ENCODE measurements at places on chromosomes 11 and 22.

- no peak for DNase-seq
Observed at GRCh38 chr11:9251311-9251710, 13.8 kb downstream of the DENND5A start.

DNA sequence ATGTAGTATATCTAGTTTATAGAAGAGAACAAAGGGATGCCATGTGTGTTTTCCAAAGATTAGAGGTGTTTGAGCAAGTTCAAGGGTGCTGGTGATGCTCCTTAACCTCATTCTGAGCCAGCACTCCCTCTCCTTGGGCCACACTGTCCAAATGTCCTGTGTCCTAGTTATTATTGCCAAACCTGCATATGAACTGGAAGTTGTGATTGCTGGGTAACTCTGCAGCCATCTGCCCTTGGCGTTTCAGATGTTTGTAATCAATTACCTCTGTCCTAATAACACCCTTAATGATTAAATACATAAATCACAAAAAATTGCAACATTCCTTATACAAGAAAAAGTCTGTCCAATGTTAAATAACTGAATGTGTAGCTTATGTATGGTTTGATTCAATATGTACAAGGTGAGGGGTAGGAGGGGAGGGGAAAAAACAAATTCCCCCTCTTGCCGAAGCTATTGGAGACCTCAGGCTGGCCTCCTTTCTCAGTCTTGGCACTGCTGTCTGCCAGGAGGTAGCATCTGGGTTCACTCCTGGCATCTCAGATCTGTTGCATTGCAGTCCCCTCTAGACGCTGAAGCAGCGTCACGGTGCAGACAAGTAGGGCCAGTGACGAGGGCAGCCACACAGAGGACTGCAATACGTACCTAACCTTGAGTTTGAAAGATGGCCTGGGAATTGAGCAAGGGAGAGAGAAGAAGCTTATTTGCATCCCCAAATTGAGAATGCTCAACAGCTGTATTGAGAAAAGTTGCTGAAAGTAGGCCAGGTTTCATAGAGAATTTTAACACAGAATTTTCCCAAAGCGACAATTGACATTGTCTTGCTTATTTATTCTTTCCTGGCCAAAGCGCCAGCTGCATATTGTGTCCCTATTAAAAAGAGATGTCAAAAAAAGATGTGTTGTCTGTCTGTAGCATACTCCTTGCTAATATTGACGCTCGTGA is 89.6 kb upstream of the ARHGAP32 start:
- DNase-seq: no peak

DNA sequence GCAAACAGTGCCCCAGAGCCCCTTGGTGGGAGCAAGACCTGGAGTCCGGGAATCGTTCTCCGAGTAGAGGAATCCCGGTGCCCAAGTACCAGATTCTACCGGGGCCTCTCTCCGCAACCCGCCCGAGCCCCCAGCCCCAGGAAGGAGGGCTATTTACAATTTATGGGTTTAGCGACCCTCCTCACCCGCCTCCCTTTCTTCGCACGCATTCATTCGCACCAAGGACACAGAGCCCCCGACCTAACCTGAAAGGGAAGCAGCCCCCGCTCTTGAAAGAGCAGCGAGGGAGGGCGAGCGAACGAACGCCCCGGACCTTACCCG is 628 bp downstream of the LRP4 start:
- no peak for DNase-seq

DNA sequence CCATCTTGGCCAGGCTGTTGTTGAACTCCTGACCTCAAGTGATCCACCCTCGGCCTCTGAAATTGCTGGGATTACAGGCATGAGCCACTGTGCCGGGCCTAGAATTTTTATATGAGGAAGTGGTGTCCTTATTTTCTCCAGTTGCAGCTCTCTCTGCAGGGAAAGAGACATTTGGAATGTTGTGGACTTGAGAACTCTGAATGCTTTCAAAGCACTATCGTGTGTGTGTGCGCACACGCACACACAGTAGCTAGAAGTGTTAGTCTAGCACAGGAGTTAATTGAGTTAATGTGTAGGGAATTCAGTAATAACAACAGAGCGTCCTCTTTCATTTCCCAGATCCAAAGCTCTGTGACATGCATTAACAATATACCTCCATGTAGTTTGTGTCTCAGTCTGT is 164.0 kb upstream of the RASSF10 start:
- peak; percentile 17 for DNase-seq

DNA sequence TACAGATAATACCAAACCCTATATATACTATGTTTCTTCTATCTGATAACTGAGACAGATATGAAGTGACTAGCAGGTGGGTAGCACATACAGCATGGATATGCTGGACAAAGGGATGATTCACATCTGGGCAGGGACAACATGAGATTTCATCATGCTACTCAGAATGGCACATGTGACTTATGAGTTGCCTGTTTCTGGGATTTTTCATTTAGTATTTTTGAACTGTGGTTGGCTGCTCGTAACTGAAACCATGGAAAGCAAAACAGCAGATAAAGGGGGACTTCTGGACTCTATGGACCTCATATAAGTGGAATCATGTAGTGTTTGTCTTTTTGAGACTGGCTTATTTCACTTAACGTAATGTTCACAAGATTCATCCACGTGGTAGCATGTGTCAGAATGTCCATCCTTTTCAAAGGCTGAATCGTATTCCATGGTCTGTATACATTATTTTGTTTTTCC is 883.0 kb downstream of the TBC1D22A start:
- no peak for DNase-seq
